SK-N-MC (cell line): ENCODE measurements at places on chromosomes 2 and 18.

DNA sequence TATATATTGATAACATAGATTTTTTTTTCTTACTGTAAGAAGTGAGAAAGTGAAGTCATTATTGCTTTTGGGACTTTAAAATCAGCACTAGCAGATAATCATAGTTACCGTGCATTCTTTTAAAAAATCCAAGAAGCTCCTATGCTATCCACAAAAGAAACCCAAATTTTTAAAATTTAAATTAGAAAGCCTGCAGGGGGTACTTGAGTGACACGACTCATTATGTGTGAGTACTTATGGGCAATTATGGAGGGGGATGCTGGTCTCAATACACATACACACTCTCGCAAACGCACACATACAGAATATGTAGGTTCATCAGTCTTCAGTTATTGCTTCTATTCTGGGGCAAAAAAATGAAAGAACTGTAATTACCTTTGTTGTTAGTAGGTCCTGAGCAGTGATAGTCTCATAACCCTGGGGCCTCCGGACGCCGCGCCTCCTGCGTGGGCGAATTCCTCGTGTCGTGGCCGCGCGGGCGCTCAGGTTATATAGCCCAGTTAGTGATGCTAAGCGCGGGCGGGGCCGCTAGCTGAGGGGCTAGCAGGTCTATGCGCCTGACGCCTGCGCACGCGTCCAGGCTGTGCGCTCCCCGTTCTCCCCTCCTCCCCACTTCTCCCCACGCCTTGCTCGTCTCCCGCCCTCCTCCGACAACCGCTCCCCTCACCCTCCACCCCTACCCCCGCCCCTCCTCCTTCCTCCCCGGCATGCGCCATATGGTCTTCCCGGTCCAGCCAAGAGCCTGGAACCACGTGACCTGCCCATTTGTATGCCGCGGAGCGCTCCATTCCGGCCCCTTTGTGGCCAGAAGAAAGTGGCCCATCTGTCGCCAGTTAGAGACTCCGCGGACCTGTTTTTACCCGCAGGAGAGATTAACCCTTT is at the start of gene NEUROD1:
Gene NEUROD1 (minus strand): TSS at position 463 of the 882 bp plus-strand sequence. CDS start 1,657 bp downstream, outside the sequence.
- DNase-seq = no peak

GRCh38 chr2:106734165-106734564 is 151.8 kb downstream of the ST6GAL2 start:
- no peak for DNase-seq

DNA sequence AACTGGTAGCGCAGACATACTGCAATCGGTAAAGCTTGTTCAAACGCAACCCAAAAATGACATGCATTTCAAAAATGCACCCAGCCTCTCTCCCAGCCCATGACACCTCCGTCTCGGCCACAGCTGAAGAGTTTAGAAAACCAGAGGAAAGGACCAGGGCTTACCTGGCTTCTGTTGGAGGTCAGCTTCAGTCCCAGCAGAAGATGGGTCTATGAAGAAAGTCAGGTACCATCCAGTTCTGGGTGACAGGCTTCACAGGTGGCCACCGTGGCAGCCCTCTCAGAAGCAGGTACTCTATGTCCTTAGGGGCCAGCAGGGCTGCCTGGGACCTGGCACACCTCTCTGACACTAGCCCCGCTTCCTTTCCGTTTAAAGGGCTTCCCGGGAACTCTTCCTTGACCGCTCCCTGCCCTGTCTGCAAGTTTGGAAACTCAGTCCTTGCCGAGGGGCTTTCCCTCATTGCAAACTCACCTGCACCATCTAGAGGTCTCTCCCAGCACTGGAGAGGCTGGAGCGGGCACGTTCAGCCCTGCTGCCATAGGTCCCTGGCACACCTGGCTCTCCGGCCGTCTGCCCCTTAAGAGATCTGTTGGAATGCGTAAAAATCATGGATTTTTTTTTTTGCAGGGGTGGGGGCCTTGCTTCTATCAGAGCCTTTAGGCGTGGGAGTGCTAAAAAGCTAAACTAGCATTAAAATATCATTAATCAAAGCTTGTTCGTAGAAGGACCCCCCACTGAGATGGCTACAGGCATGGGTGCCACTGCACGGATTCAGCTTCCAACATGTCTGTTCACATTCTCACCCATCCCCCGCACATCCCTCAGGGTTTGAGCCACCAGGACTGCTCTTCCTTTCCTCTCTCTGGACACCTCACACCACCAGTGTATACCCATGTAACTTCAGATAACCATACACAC is at the start of gene EDAR:
Gene EDAR (minus strand): TSS at position 425 of the 918 bp plus-strand sequence. CDS start 58,206 bp downstream, outside the sequence.
- DNase-seq = no peak

- no peak for DNase-seq
Observed at GRCh38 chr18:48304906-48305693, 104.1 kb downstream of the ZBTB7C start.

- no peak for DNase-seq
Observed at GRCh38 chr2:115129536-115129935, 687.1 kb downstream of the DPP10 start.

- DNase-seq = no peak
Observed at GRCh38 chr18:76480913-76481312, 14.1 kb downstream of the ZNF516 start.

DNA sequence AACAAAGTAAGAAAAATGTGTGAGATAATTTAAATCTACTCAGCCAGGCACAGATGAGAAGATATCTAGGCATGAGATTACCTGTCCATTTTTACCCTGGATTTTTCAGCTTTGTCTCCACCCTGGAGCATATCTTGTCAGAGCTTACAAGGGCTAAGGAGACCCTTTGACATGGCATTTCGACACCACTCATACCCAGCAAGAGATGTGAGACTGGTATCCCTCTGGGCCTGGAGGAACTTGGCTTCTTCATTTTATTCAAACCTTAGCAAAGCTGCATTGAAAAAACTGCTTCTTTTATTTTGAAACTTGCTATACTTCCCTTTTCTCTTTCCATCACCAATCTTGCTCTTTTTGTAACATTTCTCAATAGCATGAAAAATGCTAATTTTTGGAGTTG is 194.9 kb upstream of the HNMT start:
- no peak for DNase-seq
